Body of pancreas (tissue), 4 donors: ENCODE measurements at places on chromosomes 7 and 10.

DNA sequence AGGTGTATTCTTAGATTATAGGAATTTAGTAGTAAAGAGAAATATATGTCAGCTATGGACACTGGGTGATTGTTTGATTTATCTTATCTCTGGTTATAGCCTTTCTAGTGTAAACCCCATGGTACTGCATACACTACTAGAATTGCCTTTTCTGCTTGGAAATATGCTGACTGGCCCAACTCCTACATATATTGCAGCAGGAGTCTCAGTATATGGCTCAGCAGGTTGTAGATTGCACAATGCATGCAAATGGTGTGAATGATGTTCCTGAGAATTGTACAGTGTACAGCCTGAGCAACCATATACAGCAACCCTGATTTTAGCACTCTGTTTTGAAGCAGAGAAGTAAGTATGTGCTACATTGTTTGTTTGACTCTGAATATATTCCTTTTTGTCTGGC is 153.4 kb upstream of the NPY start:
- DNase-seq = no peak

GRCh38 chr10:79193694-79194382 is 125.1 kb downstream of the ZMIZ1 start:
- no peak for DNase-seq

GRCh38 chr10:80413271-80413996 is 5.1 kb downstream of the PRXL2A start:
- no peak for DNase-seq

DNA sequence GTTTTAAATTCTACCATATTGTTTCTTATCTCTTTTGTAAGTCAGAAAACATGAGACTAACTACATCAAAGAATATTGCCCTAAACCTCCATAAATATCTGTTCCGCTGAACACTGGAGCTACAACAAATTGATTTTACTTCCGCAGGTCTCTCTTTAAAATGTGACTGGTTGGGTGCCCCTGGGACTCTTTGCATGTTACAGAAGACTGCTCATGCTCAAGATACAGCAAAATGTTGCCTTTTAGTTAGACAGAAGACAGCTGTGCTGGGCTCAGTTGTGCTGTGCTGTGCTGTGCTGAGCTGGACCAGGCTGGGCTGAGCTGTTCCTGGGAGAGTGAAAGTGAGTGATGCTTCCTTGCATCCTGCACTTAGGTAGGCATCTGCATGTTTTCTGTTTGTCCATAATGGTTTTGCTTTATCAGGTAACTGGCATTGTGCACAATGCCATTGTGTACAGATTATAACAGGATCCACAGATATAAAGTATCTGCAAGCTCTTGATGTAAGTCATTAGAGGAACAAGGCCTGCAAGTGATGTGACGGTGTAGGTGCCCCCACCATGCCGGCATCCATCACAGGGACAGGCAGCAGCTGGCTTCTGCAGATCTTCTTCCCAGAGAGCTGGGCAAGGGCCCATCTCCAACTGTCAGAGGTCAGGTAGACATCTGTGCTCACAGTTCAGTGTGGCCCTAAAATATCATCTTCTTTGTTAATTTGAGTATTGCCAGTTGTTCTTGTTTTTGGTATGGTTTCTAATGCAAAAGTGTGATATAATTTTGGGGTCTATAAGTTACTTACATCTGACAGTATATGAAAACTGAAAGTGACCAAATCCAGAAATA is 972.5 kb upstream of the CELF2 start:
- no peak for DNase-seq

DNA sequence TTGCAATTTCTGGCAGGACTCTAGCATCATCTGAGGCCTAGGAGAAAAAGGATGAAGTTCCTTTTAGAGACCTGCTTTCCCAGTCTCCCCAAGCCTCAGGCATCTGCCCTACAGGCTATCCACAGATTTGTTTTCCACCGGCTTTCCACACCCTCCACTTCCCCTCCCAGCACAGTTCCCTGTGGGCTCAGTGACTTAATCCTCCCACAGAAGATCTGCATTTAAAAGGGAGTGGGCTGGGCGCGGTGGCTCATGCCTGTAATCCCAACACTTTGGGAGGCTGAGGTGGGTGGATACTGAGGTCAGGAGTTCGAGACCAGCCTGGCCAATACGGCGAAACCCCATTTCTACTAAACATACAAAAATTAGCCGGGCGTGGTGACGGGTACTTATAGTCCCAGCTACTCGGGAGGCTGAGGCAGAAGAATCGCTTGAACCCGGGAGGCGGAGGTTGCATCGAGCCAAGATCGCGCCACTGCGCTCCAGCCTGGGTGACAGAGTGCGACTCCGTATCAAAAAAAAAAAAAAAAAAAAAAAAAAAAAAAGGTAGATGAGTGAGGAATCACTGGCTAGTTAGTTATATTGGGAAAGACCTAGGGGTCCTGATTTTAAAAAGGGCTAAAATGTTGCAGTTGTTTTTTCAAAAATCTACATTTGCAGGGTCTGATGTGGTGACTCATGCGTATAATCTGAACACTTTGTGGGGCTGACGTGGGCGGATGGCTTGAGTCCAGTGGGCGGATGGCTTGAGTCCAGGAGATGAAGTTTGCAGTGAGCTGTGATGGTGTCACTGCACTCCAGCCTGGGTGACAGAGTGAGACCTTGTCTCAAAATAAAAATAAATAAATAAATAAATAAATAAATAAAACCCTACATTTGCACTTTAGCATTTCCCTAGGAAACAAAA is 119.5 kb downstream of the BAMBI start:
- peak; percentile 23 for DNase-seq

GRCh38 chr7:106423111-106423510 is 138.3 kb upstream of the NAMPT start:
- no peak for DNase-seq

GRCh38 chr7:80770675-80771081 is 132.2 kb downstream of the CD36 start:
- DNase-seq = no peak

DNA sequence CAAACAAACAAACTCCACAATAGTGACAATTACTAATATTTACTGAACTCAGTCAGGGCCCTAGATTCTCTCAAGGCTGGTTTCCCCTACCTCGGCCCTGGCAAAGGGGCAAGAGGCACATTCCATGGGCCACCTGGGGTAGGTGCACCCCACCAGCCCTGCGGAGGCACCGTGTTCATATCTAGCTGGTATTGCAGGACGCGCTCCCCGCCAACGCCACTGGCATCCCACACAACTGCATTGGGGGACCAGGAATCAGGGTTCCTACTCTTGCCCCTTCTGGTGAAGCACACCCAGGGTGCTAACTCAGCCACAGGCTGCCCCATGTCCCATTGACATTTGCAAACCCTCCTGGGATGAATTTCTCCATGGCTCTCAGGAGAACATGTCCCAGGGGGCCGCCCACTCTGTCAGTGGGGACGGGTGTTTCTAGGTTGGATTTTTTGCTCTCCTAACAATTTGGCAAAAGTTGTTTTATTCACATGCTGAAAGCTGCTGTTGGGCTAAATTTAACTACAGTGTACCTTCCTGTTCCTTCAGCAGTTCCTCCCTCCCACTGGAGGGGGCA is 76.7 kb downstream of the ZRANB1 start:
- no peak for DNase-seq

DNA sequence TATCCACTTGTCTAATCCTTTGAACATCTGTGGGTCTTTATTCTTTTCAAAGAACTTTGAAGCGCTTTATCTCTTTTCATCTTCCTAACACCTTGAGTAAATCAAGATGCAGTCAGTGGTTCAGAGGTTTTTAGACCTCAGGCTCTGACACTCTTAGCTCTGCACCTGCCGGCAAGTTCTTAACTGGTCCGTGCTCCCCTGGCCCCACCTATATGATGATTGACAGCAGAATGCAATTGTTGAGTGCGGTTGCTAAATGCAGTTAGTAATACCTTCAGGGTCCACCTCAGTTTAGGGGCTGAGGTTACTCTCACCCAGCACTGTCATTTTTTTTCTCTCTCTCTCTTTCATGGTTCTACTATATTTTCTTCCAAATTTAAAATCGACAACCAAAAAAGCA is 854.2 kb upstream of the AUTS2 start:
- no peak for DNase-seq

DNA sequence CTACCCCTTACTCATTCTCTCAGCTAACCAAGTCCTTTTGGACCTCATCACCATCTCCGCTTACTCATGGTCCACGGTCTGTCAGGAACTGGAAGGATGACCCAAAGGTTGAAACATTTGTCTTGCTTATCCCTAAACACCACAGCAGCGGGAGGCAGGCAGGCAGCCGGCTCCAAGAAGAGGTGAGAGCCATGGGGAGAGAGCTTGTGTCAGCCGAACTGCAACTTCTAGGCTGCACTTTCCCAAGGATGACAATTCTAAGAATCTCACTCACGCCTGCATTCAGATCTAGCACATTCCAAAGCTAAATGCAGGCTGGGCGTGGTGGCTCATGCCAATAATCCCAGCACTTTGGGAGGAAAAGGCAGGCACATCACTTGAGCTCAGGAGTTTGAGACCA is 86.0 kb downstream of the SPDYE5 start:
- no peak for DNase-seq

- DNase-seq = peak; percentile 87
These were observed at the start of gene EGFR for GRCh38 chr7:55018361-55019190. EGFR (plus strand) TSS chr7:55019017; CDS start chr7:55019278, 261 bp downstream.

DNA sequence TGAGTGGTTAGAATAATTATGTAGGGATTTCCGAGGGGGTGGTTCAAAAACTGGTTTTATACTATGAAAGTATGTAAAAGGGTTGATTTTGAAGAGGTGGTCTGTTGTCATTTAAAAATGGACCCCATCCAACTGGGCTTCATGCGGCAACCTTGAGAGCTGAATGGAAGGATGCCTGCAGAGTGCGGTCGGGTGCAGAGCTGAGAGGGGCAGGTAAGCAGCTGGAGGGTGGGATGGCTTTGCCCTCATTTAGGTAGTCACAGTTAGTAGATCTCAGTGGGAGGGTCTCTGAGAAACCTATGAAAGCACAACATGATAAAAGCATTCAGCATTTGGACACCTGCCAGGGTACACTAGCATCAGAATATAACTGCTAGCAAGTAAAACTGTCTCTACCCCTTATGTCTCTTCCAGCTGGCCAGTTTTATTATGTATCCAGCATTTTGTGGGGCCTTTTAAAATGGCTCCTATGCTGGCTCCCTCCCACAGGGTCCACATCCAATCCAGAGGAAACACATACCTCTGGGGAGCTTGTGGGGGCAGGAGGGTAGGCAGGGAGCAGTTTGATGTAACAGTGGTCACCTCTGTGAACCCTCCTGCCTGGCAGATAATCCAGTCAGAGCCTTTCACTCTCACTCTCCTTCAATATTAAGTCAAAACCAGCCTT is 75.9 kb upstream of the MAGI2 start:
- DNase-seq = no peak

- no peak for DNase-seq
These were observed 41.0 kb downstream of the MAGI2 start for GRCh38 chr7:79412438-79412837.

- peak; percentile 27 for DNase-seq
These were observed 219.0 kb downstream of the CCDC3 start for GRCh38 chr10:12782537-12782936.

DNA sequence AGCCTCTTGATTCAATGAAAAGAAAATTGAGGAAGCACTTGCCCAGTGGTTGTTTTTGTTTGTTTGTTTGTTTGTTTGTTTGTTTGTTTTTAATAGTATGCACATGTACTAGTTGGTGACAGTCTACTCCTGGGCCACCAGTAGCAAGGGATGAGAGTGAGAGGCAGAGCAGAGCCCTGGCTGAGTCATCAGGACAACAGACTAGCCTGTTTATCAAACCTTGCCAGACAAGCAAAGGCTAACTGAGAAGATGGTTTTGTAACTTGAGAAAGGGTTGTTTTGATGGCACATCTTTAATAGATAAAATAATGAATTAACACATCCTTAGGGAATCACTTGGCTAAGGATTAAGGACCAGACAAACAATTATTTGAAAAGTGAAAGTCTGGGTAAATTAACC is 78.1 kb downstream of the INHBA start:
- DNase-seq = no peak

- DNase-seq = no peak
These were observed 183.9 kb upstream of the FZD1 start for GRCh38 chr7:91080351-91080750.
